ENCODE measurements at places on chromosomes 6 and 20.

DNA sequence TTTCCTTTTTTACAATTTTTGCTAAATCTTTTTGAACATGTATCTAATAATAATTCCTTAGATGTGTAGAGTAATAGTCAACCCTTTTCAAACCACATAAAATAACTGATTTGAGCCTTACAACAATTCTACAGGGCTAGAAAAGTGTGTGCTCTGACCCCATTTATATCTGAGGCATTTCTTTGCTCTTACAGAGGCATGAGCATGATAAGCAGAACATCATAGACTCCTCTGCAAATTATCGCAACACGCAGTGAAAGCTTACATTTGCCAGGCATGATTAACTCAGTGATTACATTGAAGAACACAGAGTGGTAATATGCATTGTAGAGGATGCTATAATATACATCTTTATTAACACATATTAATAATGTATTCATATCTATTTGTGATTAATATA lies 120.4 kb downstream of the SIM1 start:
- DNase-seq, result no peak

DNA sequence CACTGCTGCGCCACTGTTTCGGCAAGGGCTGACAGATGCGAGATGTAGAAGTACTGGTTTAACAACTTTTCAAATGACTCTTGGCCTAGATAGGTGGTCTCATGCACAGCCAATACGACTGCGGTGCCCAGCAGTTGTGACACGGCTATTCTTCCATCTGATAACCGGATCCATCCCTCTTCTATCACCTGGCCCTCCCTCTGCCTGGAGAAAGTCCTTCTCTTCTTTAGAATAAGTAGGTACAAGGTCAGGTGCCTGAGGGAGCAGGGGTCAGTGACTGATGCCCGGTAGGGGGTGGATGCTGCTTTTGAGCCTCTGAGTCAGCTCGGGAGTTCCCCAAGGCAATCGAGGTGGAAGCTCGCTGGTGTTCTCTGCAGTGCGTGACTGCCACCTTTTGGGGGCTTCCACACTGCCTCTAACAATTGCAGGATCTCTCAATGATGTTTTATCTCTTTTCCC lies 166.8 kb upstream of the GRIK2 start:
- peak; percentile 92 for DNase-seq

DNA sequence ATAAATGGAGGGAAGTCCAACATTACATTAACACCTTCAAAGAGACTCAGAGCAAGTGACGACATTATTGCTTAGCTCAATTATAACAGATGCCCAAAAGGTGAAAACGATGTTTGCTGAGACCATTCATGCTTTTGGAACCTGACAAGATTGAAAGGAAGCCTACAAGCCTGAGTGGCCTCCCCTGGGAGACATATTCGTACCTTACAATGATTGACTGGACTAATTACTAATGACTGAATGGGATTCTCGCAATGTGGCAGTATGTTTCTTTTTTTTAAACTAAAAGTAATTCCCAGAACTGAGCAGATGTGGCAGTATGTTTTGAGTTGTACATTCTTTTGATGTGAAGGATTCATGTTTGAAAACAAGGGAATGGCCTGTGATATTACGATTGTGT lies 49.9 kb downstream of the VEGFA start:
- DNase-seq, result no peak

DNA sequence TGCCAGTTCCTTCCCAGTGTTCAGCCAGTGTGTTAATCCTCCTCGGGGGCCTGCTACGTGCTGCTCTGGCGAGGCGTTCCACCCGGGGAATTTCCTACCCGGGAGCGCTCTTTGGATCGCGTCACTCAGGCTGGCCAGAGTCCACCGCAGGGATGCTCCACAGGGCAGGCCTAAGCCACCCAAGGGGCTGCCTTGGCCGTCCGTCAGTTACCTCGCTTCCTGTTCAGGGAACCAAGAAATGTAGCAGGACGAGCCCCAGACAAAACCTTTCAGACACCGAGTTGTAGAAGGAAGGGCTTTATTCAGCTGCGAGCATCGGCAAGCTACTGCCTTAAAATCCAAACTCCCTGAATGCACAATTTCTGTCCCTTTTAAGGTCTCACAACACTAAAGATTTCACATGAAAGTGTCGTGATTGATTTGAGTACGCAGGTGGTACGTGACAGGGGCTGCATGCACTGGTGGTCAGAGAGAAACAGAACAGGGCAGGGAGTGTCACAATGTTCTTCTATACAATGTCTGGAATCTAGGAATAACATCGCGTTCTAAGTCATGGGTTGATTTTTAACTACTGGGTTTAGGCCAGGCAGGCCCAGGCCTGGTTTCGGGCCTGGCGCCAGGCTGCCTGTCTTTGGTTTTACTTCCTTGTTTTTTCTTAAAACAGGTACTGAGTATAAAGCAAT lies 15.7 kb upstream of the POU5F1 start:
- DNase-seq, result no peak

DNA sequence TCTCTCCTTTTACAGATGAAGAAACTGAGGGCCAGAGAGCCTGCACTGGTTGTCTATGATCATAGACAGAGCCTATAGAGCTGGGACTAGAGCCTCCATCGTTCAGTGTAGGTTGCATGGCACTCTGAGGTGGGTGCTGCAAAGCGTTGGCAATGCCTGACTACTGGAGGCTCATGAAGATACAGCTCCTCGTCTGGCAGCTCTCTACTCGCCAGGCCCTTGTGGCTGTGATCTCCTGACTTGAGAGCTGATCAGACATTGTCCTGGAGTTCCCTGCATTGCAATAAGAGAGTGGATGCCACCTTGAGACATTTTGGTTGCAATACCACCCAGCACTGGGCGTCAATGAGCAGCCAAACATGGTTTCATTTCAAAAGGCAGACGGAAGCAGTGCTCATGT lies 270.1 kb upstream of the ARID1B start:
- DNase-seq, result no peak

DNA sequence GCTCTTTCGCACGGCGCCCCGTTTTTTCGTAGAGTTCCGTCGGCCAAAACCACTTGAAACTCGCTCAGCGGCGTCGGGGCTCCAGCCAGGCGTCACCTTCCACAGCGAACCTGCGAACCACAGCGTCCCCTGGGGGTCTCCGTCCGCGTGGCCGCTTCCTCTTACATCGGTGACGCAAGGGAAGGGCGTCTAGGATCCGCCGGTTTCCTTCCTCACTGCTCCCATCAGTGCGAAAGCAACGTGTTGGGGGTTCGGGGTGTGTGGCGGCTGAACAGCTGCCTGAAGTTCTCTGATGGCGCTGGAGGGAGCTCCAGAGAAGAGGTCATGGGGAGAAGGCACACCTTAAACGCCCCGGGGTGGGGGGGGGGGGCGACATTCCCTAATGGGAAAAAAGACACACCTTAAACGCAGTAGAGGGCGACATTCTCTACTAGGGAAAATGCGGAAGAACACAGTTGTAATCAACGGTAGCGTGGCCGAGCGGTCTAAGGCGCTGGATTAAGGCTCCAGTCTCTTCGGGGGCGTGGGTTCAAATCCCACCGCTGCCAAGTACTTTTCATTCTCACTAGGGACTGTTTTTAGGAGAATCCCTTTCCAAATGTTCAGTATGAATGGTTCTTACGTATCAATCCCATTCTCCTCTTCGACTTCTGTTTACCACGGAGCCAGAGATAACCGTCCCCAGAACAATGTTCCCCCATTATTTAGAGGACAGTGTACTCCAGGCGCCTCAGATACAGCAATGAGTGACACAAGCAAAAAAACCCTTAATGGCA lies 16.4 kb downstream of the ZNF311 start:
- DNase-seq, result peak; percentile 94

All from ELF-1 (cell line).